ENCODE measurements at places on chromosomes 7 and 10.

- no peaks in the 10 kb centered on the region for H3K4me1 ChIP-seq
- no peak overlapping the region for H3K27ac ChIP-seq
- H3K27me3 ChIP-seq: no peaks in the 10 kb centered on the region
- H3K36me3 ChIP-seq: no peaks in the 10 kb centered on the region
- H3K4me3 ChIP-seq: no peak overlapping the region
- DNase-seq: no peak
Measured at GRCh38 chr10:95133997-95134396, 60.0 kb upstream of the ACSM6 start.

DNA sequence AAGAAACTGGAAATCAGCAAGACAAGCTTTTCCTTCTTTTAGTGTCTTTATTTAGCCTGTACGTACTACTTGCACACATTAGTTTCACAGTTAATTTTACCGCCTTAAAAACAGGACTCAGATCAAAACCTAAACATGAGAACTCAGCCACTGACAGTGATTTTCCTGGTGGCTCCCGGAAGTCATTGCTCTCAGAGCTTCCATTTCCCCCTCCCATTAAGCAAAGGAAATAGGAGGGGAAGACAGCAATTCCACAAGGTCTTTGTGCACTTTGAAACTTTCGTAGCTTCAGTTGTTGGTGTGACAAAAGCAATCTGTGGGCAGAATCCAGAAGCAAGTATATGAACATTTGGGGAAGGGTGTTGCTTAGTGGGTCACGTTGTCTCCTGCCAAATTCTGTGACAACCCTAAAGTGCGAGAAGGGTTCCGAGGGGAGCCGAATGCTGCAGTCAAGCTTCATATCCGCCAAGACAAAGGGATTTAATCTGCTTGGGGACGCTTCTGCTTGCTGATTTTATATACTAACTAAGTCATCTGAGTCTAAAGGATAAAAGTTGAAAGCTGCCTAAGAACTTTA is 30.4 kb downstream of the FAM53B start:
- no peaks in the 10 kb centered on the region for H3K36me3 ChIP-seq
- H3K4me1 ChIP-seq: 0 out of 2 replicates have a peak, but pooled peaks cover 5% of the 10 kb centered on the region
- DNase-seq: no peak
- H3K27ac ChIP-seq: no peak overlapping the region
- no peaks in the 10 kb centered on the region for H3K27me3 ChIP-seq
- no peak overlapping the region for H3K4me3 ChIP-seq

DNA sequence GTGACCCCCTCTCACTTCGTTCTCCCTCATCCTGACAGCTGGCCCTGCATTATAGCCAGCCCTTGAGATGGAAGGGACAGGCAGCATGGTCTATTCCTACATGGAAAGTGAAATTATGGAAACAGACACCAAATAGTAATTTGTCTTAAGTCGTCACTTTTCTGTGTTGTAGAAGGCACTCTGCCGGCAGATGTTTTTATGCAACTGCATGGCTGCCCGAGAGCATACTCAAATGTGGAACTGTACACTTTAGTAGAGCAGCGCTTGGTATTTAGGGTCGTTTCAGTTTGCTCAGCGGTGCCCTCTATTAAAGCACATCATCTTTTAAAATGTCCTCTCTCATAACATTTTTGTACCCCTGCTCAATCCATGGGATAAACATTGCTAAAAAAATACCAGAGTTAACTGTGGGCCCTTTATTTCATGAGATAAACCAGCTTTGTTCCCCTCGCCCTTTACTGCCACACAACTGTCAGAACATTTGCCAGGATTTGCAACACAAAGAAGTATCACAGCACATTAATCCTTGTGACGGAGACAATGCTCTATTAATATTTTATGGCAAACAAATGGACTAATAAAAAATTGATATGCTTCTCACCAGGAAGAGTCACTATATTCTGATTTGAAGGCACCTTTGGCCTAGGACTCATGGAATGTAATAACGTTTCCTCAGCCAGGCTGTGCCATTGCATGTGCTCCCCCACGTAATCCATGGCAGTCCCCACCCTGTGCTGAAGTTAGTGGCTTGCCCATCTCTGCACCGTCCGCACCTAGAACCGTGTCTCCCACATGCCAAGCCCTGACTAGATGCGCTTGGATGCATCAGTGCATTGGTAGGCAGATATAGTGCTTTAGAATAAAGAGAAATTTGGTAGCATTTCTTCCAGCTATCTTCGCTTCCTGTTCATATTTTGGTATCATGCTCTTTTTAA is 221.3 kb downstream of the PAXIP1 start:
- no peak overlapping the region for H3K27ac ChIP-seq
- DNase-seq: no peak
- H3K4me3 ChIP-seq: no peak overlapping the region
- no peaks in the 10 kb centered on the region for H3K4me1 ChIP-seq

- H3K4me1 ChIP-seq: no peaks in the 10 kb centered on the region
- H3K27me3 ChIP-seq: no peaks in the 10 kb centered on the region
- H3K4me3 ChIP-seq: no peak overlapping the region
- no peak for DNase-seq
- H3K27ac ChIP-seq: no peak overlapping the region
Measured at GRCh38 chr7:22607180-22607579, 107.2 kb upstream of the STEAP1B start.

DNA sequence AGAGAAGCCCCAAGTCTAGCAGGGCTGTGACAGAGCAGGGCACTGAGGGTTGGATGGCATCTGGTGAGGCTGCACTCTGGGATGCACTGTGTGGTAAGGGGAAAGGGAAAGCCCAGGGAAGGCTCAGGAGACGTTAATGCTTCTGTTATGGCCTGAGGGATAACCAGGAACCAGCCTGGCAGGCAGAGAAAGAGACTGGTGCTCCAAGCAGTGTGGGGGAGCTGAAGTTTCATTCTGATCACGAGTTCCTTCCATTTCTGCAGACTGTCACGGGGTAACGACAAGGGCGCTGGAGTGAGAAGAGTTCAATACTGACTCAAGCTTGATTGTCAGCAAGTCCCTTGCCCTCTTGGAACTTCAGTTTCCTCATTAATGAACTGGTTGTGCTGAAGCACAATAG is 730.9 kb downstream of the GRID1 start:
- H3K27me3 ChIP-seq: no peaks in the 10 kb centered on the region
- no peak for DNase-seq
- no peaks in the 10 kb centered on the region for H3K4me1 ChIP-seq
- H3K36me3 ChIP-seq: no peaks in the 10 kb centered on the region
- no peak overlapping the region for H3K4me3 ChIP-seq

GRCh38 chr7:20021831-20022230 is 195.4 kb downstream of the MACC1 start:
- no peak overlapping the region for H3K4me3 ChIP-seq
- no peaks in the 10 kb centered on the region for H3K36me3 ChIP-seq
- no peaks in the 10 kb centered on the region for H3K27me3 ChIP-seq
- H3K27ac ChIP-seq: no peak overlapping the region
- DNase-seq: peak; percentile 72

GRCh38 chr10:6721964-6722615 is 142.0 kb upstream of the PRKCQ start:
- no peaks in the 10 kb centered on the region for H3K36me3 ChIP-seq
- H3K4me3 ChIP-seq: no peak overlapping the region
- no peak for DNase-seq
- no peaks in the 10 kb centered on the region for H3K4me1 ChIP-seq
- H3K27ac ChIP-seq: no peak overlapping the region
- H3K27me3 ChIP-seq: no peaks in the 10 kb centered on the region

Measured in MM.1S (cell line).